Eye (tissue), 1 donor: ENCODE measurements at places on chromosomes 1 and 21.

- DNase-seq = no peak
Observed at GRCh38 chr1:168116327-168116799, 20.4 kb downstream of the GPR161 start.

- no peak for DNase-seq
Observed at GRCh38 chr1:93502571-93502970, 54.7 kb downstream of the FNBP1L start.

DNA sequence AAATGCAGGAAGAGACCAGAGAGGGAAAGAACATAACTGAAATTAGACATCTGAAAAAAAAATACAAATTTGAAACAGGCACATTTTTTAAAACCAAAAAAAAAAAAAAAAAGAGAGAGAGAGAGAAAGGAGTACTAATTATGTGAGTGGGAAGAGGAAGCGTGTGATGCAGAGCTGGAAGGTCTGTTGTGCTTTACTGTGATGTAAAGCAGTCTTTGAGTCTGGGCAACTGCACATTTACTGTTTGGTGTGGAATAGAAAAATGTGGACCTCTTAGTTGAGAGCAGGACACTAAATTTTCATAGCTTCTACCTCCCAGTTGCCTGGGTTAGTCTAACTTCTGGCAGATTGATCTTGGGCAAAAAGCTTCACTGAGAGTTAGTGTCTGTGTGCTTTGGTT is 16.5 kb downstream of the LHX9 start:
- no peak for DNase-seq

DNA sequence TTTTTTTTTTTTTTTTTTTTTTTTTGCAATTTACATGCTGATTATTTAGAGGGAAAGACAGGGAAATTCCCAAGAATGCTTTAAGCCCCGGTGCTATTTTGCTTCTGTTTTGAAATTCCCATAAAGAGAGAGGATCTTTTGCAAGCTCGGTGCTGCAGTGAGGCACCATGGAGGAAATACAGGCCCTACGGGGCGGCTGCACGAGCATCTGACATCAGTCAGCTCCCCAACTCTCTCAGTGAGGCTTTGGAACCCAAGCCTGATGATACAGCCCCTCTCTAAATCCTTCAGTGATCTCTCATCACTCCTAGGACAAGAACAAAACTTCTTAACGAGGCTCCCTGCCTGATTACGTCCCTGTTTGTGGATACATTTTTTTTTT is 791 bp upstream of the CHI3L1 start:
- no peak for DNase-seq

DNA sequence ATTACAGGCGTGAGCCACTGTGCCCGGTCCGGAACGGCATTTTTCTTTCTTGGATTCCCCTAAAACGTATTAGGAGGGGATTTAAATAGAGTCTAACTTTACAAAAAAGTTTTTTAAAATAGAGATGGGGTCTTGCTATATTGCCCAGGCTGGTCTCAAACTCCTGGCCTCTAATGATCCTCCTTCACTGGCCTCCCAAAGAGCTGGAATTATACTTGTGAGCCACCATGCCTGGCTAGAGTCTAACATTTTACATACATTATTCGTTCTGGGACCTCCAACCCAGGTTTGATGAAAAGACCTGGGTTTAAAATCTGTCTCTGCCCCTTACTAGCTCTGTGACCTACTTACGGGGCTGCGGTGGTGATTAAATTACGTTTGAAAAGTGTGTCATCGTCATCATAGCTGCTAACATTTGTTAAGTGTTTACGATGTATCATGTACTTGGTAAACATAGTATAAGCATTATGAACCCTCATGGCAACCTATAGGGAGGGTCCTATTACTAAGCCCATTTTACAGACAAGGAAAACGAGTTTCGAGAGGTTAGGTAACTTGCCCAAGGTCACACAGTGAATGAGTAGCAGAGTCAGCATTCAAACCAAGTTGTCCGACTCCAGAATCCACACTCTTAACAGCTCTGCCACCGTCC is 24.5 kb downstream of the PLEKHM2 start:
- no peak for DNase-seq

GRCh38 chr1:15945011-15945831 is 30.7 kb downstream of the ZBTB17 start:
- no peak for DNase-seq
